ENCODE measurements at places on chromosomes 2 and 18.

- no peak for DNase-seq
These were observed 453.0 kb downstream of the ARHGAP15 start for GRCh38 chr2:143582046-143582747.

DNA sequence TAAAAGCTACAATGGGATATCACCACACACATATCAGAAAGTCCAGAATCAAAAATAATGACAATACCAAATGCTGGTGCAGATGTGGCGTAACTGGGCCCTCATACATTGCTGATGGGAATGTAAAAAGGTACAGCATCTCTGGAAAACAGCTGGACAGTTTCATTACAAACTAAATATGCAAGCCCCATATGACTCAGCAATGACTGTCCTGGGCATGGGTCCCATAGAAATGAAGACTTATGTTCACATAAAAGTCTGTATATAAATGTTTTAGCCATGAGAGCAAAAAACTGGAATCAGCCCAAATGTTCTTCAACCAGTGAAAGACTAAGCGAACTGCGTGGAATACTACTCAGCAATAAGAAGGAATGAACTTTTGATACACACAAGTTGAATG is 56.7 kb downstream of the ALPK2 start:
- no peak for DNase-seq

- DNase-seq = no peak
These were observed 2048.0 kb downstream of the SUCLG1 start for GRCh38 chr2:82411071-82411470.

GRCh38 chr2:104654811-104655210 is 199.1 kb upstream of the POU3F3 start:
- DNase-seq = no peak

DNA sequence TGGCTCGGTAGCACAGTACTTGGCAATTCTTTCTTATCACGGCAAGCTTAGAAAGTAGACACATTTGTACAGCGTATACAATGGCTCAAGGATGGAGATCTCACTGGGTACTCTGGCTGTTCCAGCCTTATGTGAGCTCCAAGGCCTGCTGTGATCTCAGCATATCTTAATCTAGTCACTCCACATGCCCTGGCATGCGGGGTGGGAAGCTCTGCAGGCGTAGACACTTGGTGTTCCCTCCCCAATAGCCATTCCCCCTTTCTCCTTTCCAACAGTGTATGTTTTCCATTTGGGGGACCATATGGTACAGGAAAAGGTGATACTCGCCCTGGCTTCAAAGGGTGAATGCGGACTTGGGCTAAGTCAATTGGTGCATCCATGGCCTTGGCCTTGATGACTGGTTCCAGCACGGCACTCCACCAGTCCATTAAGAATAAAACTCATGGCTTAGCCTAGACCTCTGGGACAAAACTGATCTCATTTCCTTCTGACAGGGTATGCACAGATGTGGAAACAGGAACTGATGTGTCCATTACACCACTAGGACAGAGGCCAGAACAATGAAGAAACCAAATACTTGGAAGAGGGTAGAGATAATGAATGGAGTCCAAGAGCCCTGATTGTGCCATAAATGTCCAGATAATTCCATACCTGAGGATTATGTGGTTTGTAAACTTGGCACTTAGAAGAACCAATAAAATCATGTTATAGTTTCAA is 28.4 kb downstream of the TGIF1 start:
- DNase-seq = no peak

DNA sequence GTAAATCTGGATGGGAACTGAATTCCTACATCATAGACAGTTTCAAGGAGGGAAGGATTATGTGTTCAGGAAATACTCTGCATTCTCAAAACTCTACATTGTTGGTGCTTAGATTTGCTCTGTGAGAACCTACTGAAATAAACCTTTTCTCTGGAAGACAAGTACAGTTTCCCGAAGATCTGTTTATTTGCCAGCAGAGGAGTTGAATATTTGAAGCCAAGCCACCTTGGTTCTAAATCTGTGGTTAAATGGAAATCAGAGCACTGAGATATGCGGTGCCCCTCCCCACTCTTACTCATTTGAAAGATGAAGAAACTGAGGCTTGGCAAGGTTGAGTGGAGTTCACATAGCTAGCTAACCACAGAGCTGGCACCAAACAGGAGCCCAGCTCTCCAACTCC is 146.3 kb upstream of the CTAGE1 start:
- no peak for DNase-seq

DNA sequence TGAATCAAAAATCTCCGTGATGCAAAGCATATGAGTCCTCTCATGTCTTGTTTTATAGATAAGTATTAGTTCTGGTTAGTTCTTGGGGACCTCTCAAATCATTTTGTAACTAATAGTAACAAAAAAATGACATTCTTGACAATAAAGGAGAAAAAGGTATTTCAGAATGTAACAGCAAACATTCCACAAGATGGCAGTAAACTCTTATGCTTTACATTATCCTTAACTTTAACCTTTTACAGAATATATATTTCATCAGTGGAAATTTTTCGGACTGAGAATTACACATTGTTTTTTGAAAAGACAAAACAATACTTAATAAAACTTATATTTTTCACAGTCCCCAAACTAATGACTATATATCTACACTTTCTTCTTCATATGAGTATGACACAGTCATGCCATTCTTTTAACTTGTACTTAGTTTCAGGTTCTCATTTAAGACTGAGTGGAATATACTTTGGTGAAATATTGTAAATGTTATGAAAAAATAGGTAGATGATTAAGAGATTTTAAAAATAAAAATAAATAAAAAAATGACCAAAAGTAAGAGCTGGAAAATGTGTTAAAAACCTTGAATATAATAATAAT is 142.9 kb upstream of the NXPH2 start:
- DNase-seq = no peak

- DNase-seq = no peak
These were observed 80.8 kb upstream of the MGAT4A start for GRCh38 chr2:98811766-98812165.

DNA sequence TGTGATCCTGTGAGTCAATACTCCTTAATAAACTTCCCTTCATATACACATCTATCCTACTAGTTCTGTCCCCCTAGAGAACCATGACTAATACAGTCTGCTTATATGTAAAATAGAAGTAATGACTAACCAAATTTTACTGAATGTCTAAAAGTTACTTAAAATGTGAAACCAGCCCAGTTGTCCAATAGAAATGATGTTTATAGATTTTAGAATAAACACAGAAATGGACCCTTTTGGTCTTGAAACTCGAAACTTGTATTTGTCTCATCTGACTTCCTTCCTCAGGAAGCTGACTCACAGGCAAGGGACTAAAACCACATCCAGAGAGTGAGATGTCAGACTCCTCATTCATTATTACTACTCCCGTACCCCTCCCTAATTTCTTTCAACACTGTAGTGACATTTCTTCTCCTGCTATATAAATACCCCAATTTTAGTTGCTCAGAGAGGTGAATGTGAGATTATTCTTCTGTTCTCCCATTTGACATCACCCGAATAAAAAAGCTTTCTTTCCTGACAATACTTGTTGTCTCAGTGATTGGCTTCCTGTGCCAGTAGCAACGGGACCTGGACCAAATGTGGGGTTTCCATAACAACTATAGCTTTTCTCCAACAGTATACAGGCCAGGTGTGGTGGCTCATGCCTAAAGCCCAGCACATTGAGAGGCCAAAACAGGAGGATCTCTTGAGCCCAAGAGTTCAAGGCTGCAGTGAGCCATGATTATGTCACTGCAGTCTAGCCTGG is 486.0 kb downstream of the ERBB4 start:
- DNase-seq = no peak

DNA sequence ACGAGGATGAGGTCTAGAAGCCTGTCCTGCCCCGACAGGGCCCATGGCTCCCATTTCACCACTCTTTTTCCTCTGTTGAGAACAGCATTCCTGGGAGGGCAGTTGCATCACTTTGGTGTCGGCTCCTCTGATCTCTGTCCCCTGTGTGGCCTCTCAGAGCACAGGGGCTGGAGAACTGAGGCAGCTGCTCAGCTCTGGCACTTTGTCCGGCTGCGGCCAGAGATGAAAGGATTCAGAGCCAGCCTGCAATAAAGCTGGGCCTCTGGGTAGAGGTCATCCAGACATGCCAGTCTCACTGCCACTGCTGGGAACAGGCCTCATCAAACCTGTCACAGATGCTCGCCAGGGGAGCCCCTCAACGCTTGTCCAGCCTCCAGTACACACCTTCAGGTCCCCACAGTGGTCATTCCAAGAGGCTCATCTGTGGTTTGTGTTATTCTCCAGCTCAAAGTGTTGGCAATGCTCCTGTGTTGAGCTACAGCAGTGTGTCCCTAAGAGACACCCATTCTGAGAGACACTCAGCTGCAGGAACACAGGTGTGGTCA is 13.1 kb upstream of the ROCK2 start:
- no peak for DNase-seq

GRCh38 chr2:173457366-173457765 is 102.7 kb downstream of the CDCA7 start:
- no peak for DNase-seq

DNA sequence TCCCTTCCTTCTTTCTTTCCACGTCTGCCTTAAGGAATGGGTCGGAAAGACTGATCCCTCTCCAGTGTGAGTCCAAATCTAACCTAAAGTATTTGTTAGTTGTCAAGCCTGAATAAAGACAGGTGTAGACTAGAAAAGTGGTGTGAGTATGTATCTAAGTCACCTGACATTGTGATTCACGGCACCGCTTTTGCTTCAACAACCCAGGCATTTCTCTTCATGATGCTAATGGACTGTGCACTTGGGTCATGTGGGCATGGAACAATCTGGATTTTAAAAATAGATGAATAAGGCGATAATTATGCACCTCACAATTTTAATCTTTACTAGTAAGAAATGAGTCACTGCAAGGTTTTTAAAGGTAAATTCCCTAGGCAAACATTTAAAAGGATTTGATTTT is 107.5 kb downstream of the LIPG start:
- no peak for DNase-seq

DNA sequence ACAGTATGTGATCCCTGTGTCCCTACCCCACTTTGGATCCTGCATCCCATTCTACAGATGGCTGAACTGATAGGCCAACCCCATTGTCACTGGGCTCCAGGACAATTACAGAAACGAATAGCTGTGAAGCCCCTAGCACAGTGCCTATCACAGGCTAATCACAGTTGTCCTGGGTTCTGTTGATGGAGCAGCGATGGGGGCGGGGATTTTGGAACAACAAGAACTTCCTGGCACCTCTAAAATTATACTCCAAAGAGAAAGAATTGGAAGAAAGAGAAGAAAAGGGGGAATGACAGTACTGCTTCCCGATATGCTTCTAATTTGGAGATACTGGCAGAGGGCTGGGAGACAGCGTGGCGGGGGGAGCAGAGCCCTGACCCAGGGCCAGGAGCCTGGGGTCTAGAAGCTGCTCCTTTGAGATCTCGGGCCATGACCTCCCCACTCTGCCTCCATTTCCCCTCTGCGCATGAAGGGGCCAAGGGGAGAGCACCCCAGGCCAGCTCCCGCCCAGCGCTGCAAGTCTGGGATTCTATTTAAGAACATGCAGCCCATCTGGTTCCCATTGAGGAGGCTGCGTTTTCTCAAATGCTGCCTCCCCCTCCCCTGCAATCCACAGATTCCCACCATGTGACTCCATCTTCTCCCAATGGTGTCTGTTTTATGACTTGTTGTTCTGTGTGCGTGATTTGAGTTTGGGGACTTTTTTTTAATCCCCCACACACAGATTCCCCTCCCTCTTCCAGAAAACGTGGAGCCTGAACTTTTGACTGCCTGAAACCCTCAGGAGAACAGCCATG is 202.7 kb downstream of the CYP26B1 start:
- DNase-seq = no peak

- no peak for DNase-seq
These were observed 65.4 kb downstream of the PLA2R1 start for GRCh38 chr2:159996792-159997546.

- no peak for DNase-seq
These were observed 3.2 kb downstream of the GATA6 start for GRCh38 chr18:22172594-22173049.

DNA sequence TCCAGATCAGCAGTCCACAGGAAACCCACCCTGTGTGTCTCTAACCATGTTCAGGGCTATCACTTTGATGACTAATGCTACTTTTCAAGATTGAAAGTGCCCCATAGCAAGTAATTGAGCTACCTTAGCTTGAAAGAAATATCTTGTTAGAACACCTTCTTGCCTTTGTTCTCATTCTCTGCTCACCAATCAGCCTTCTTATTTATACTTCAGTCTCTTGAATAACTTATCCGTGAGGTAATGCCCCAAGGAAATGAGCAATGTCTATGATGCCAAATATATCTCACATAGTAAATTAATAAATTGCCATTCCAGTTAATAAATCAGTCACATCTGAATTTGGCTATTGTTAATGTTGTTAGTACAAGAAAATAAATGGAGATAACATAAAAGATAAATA is 141.6 kb downstream of the WDPCP start:
- no peak for DNase-seq

- DNase-seq = no peak
These were observed 3.2 kb upstream of the ACVR1C start for GRCh38 chr2:157631861-157632260.

DNA sequence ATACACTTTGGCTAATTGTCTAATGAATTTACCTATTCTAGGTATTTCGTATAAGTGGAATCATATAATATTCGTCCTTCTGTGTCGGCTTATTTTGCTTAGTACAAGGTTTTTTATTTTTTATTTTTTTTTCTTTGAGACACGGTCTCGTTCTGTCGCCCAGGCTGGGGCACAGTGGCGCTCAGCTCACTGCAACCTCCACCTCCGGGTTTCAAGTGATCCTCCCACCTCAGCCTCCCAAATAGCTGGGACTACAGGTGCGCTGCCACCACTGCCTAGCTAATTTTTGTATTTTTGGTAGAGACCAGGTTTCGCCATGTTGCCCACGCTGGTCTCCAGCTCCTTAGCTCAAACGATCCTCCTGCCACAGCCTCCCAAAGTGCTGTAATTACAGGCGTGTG is 38.2 kb downstream of the PCBP1 start:
- no peak for DNase-seq

DNA sequence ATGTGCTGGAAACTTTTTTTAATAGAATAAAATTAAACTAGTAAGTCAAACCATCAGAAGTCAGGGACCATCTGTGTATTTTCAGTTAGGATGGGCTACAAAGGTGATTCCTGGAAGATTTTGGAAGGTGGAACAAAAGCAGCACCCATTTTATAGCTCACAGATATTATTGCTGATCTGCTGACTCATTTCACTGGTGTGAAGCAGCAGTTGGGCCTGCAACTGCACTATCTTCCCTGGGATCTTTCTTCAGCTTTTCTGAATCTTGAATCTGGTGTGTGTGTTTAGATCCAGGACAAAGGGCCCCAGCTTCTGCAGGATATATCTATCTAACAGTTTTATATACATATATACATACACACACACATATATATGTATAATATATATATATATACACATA is 35.6 kb upstream of the BCL11A start:
- DNase-seq = no peak

DNA sequence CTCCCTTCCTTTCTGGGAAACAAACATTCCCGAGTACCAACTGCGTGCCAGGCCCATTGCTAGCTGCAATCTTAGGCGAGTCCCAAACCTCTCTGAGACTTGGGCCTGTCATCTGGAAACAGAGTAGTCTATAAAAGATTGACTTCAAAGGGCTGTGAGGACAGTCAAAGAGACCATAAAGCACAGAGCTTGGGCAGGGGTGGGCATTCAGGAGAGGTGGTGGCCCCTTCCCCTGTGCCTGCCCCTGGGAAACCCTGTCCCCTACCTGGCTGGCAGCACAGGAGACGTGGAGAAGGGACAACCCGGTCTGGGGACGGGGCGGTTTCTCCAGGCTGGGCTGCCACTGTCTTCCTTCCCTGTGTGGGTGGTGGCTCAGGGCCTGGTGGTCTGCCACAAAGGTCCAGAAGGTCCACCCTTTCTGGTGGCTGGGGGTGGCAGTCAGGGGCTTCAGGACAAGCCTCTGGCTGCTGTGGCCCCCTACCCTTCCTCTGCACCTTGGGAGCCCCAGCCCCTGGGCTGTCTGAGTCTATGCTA is 33.9 kb upstream of the FOSL2 start:
- DNase-seq = no peak

Measured in T-cell (primary cell).